ENCODE measurements at places on chromosomes 4 and X. TPM values are rescaled to one million over a fixed set of nuclear protein-coding genes. Genes with fewer than 3 reads are reported as not detected.

- H3K4me3 ChIP-seq: no peak overlapping the region
- no peaks in the 10 kb centered on the region for H3K36me3 ChIP-seq
- no peak for DNase-seq
These were observed 58.2 kb upstream of the DKK2 start for GRCh38 chr4:107094332-107094731.

DNA sequence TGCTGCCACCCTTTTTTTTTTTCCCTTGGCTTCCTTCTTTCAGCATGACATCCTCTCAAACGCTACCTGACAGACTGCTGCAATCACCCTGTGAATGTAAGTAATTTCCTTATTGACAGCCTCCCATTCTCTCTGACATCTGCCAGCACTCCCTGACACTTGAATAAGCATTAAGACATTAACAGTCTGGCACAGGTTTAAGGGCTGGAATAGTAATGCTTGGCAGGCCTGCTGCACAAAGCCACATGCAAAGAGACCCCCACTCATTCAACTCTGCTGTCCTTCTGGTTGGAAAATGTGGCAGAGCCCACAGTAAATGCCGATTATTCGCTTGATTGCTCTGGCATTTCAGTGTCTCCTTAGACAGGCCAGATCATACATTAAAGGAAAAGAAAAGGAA, 28.1 kb upstream of the RASGEF1B start:
- H3K27ac ChIP-seq: 0 out of 2 replicates have a peak overlapping the region, but pooled peaks have one; percentile 25
- H3K36me3 ChIP-seq: no peaks in the 10 kb centered on the region
- DNase-seq: no peak

GRCh38 chr4:17280261-17281018, 231.4 kb downstream of the QDPR start:
- H3K27me3 ChIP-seq: peaks cover 4% of the 10 kb centered on the region
- H3K36me3 ChIP-seq: no peaks in the 10 kb centered on the region
- no peak for DNase-seq
- no peak overlapping the region for H3K27ac ChIP-seq

DNA sequence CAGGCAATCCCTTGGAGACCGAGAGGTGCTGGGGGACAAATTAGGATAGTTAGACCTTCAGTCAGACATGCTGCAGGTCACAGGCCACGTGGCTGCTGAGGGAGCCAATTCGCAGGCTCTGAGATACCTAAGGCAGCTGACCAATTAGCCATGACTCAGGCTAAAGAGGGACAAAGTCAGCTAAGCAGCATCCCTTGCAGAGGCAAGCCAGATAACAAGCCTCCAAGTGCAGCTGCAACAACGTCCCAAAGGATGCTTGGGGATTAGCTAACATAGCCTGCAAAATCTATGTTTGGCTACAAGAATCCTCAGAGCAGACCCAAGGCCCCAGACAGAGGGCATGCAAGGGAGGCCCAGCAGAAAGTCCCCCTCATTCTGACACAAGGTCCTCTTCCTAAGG, 93.5 kb downstream of the SEL1L3 start:
- DNase-seq: no peak
- no peak overlapping the region for H3K27ac ChIP-seq
- no peaks in the 10 kb centered on the region for H3K27me3 ChIP-seq
- no peak overlapping the region for H3K4me3 ChIP-seq
- peaks cover 7% of the 10 kb centered on the region for H3K4me1 ChIP-seq

- no peaks in the 10 kb centered on the region for H3K27me3 ChIP-seq
- DNase-seq: peak; percentile 25
- H3K4me3 ChIP-seq: no peak overlapping the region
- 0 out of 2 replicates have a peak, but pooled peaks cover 3% of the 10 kb centered on the region for H3K36me3 ChIP-seq
- no peak overlapping the region for H3K27ac ChIP-seq
These were observed 715.6 kb upstream of the AADAT start for GRCh38 chr4:170805352-170805751.

- H3K27me3 ChIP-seq: no peaks in the 10 kb centered on the region
- H3K4me1 ChIP-seq: peaks cover 4% of the 10 kb centered on the region
- H3K36me3 ChIP-seq: no peaks in the 10 kb centered on the region
- no peak overlapping the region for H3K27ac ChIP-seq
These were observed 1230.2 kb upstream of the ADGRL3 start for GRCh38 chr4:59969909-59970308.

- H3K4me3 ChIP-seq: no peak overlapping the region
- DNase-seq: no peak
- no peak overlapping the region for H3K27ac ChIP-seq
- H3K27me3 ChIP-seq: no peaks in the 10 kb centered on the region
- no peaks in the 10 kb centered on the region for H3K4me1 ChIP-seq
- no peaks in the 10 kb centered on the region for H3K36me3 ChIP-seq
These were observed 105.1 kb upstream of the KLHL13 start for GRCh38 chrX:118221733-118222132.

DNA sequence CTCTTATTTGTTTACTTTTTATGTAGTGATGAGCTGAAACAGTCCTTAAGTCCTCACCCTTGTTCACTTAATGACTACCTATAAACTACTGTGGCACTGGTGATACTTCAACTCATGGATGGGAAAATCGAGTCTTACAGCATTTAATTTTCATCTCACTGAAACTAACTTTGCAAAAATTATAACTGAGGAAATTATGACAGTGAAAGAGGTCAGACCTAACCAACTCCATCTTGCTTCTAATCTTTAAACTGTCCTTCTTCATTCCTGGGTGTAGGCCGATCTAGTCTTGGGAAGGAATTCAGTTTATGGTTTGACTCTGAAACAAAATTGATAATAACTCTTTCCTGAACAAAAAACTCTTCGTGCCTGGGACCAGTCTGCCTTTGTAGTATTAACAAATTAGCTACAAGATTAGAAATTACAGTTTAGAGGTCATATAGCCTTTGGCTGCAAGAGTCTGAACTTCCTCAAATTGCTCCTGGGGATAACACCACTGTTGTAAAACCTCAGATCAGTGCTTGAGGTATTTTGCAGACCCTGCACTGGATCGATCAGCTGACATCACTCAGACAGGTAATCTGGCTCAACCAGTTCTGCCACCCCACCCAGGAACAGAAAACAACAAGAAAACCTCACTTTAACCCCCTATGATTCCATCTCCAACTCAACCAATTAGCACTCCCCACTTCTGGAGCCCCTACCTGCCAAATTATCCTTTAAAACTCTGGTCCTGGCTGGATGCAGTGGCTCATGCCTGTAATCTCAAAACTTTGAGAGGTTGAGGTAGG, 995.7 kb upstream of the PRKX start:
- H3K4me1 ChIP-seq: peaks cover 30% of the 10 kb centered on the region
- peak overlapping the region; percentile 80 for H3K27ac ChIP-seq
- no peaks in the 10 kb centered on the region for H3K27me3 ChIP-seq
- DNase-seq: no peak

The CLDN34 gene
- total RNA-seq: 0.52 TPM

The ZGRF1 gene
- total RNA-seq: 46.6 TPM

The MTMR8 gene
- 6.1 TPM for total RNA-seq

The RBM47 gene
- 89.0 TPM for total RNA-seq

The ETDB gene
- not detected for total RNA-seq

The MAGEA1 gene
- total RNA-seq: not detected

Measured in WTC11 (cell line).